Right lung (tissue), 10 donors: ENCODE measurements at places on chromosomes 6 and 20.

DNA sequence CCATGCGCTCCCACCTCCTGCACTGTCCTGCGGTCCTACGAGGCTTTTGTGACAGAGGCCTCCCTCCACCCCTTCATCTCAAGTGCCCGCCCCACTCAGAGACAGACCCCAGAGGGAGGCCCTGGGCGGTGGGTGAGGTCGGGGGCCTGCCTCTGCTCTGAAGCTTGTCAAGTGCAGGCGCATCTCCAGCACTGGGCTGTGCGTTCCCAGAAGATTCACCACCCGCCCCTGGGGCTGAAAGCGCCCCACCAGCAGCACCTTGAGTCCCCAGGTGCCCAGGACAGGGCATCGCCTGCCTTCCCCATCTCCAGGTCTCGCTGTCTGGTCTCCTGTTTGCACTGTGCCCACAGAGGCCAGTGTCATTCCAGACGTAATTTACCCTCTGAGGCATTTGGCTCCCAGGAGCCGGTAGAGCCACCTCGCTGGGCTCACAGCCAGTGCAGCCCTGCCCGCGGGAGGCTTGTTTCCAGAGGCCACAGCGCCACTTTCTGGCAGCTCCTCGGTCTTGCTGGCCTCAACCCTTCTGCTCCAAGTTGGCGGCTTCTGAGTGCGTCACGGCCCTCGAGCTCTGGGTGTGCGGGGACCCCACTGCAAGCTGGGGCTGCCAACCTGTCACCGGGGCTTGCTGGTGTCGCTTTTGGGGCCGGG, 191.1 kb downstream of the TAF4 start:
- no peak for DNase-seq

DNA sequence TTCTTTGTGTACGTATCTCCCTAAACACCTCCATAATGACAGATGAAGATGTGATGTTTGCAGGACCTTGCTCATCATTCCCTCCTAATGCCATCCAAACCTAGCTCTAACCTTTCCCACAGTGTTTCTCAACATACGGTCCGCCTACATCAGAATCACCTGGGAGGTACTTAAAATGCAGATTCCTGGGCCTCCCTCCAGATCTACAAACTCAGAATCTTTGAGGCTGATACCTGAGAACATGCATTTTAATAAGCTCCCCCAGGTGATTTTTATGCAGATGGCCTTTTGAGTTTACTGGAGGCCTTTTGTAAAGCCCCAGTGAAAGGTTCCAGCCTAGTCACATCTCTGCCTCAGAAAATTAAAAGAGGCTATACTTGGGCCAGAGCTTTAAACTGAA, 40.5 kb downstream of the METTL24 start:
- DNase-seq, result no peak

GRCh38 chr6:39558079-39558478, 167.1 kb downstream of the KIF6 start:
- no peak for DNase-seq

DNA sequence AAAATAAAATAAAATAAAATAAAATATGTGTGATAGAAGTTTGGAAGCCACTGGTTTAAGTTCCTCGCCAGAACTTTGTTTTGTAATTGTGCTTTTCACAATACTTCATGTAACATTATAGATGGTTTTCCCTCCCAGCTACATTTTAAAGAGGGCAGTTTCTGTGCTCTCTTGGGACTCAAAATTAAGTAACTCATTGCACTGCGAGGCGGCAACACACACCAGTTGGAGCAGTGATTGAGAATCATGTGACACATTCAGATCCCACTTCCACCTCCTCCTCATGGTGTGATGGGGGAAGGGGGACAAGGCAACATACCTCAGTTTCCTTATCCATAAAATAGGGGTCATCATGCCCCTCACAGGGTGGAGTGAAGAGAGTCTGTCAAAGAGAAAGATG, 7.5 kb downstream of the C2 start:
- DNase-seq, result no peak

- peak; percentile 47 for DNase-seq
These were observed 60.8 kb downstream of the PRPH2 start for GRCh38 chr6:42661540-42662153.

DNA sequence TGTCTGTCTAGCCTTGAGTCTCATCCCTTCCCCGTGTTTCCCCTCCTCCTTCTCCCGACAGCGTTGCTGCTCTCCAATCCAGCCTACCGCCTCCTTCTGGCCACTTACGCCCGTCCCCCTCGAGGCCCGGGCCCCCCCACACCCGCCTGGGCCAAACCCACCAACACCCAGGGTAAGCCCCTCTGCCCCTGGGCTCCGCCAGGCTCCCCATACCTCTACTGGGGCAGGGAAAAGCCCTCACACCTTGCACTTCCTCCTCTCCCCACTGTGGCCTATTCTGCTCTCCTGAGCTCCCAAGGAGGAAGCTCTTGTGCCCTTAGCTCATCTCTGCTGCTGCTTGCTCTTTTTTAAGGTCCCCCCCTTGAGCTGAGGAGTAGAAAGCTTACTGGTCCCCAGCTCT, 11.0 kb downstream of the DDR1 start:
- no peak for DNase-seq

GRCh38 chr6:90301816-90302215, 5.2 kb upstream of the BACH2 start:
- DNase-seq, result no peak

- no peak for DNase-seq
These were observed 254.7 kb downstream of the ARHGAP18 start for GRCh38 chr6:129455126-129455769.
